Activated T-cell treated with anti-CD3 and anti-CD28 coated beads, Interleukin-2, amount 50 U/mL, for 4 hours (primary cell): ENCODE measurements at places on chromosomes 1 and 21. TPM values are rescaled to one million over a fixed set of nuclear protein-coding genes. Genes with fewer than 3 reads are reported as not detected.

Gene DTL
- total RNA-seq, result 65.2 TPM

GRCh38 chr1:169451218-169451824 lies 24.0 kb upstream of the CCDC181 start:
- DNase-seq, result no peak

GRCh38 chr1:230277201-230278025 lies 148.7 kb downstream of the PGBD5 start:
- DNase-seq, result no peak

Gene EFNA3
- total RNA-seq, result 0.84 TPM

Gene OXCT2
- total RNA-seq, result 3.9 TPM

GRCh38 chr1:178580096-178580495 lies 67.2 kb downstream of the TEX35 start:
- no peak for DNase-seq

Gene FALEC
- not detected for total RNA-seq

DNA sequence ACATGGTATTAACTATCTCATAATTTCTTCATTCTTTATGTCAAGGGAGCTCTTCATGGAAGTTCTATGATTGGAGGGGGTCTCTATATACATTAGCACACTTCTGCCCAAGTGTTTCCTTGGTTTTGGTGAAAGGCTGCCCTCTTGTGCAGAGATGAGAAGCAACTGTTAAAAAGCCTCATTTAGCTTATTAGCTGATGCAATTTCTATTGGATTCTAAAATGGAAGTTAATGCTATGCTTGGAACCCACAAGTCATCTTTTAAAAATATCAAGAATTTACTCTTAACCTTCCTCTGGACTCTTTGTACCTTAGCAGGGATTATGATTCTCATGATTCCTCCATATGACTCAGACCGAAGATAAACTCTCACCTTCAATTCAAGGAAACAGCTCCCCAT lies 328.9 kb downstream of the PTBP2 start:
- no peak for DNase-seq
